ENCODE measurements at places on chromosomes 12 and 14.
A peak's percentile ranks its signal among the peaks of the same experiment; 100 is the strongest.

DNA sequence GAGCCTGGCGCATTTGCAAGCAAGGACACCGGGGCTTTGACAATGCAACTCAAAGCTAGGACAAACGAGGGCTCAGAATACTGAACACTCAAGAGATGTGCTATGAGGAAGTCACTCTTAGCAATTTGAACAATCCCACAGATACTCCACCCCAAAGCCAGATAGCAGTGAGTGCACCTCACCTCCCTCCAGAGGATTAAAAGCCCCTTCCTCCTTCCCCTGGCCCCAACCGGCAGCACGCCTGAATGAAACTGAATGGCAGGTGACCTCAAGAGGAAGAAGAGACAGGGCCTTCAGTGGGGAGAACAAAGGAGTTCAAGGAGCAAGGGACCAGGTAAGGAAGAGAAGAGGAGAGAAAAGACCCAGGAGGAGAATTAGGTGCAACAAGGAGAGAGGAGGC is 1.9 kb upstream of the KRT78 start:
- H3K27ac ChIP-seq, result peak overlapping the region; percentile 27
- no peaks in the 10 kb centered on the region for H3K4me1 ChIP-seq
- no peaks in the 10 kb centered on the region for H3K36me3 ChIP-seq
- H3K27me3 ChIP-seq, result peaks cover 26% of the 10 kb centered on the region

- no peak for DNase-seq
- no peak overlapping the region for H3K4me3 ChIP-seq
- H3K4me1 ChIP-seq, result peaks cover 5% of the 10 kb centered on the region
- no peaks in the 10 kb centered on the region for H3K27me3 ChIP-seq
- H3K36me3 ChIP-seq, result peaks cover 13% of the 10 kb centered on the region
- H3K27ac ChIP-seq, result no peak overlapping the region
These were observed 81.2 kb downstream of the PCNX1 start for GRCh38 chr14:70988452-70988851.

- H3K27ac ChIP-seq, result peak overlapping the region; percentile 94
- peak overlapping the region; percentile 8 for H3K4me3 ChIP-seq
- peaks cover 5% of the 10 kb centered on the region for H3K27me3 ChIP-seq
These were observed 432.9 kb downstream of the ZFP36L1 start for GRCh38 chr14:68359837-68360552.

GRCh38 chr12:79983986-79984620 is 49.2 kb upstream of the PPP1R12A start:
- no peaks in the 10 kb centered on the region for H3K36me3 ChIP-seq
- no peak for DNase-seq
- H3K4me1 ChIP-seq, result no peaks in the 10 kb centered on the region

DNA sequence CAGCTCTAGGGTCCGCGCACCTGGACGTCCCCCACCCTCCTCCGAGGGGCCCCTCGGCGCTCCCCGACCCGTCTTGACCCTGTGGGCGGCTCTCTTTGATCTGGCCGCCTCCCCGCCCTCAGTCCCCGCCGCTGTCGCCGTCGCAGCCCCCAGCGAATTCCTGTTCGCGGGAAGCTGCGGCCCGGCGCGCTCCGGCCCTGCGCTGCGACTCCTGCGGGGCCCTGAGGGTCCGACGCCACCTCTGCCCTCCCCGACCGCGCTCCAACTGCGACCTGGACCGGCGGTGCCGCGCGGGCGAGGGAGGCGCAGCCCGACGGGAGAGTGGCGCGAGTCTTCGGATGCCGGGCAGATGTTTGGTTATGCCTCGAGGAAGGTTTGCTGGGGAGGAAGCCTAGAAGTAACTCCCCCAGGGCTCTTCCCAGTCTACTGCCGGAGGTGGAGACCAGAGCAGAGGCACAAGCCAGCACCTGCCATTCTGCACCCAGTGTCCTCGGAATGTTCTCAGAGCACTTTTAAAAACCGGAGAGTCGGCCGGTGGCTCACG is 440 bp upstream of the ISM2 start:
- peak; percentile 67 for DNase-seq
- no peak overlapping the region for H3K27ac ChIP-seq
- peaks cover 11% of the 10 kb centered on the region for H3K4me1 ChIP-seq
- peaks cover 4% of the 10 kb centered on the region for H3K36me3 ChIP-seq
- H3K27me3 ChIP-seq, result peaks cover 63% of the 10 kb centered on the region

DNA sequence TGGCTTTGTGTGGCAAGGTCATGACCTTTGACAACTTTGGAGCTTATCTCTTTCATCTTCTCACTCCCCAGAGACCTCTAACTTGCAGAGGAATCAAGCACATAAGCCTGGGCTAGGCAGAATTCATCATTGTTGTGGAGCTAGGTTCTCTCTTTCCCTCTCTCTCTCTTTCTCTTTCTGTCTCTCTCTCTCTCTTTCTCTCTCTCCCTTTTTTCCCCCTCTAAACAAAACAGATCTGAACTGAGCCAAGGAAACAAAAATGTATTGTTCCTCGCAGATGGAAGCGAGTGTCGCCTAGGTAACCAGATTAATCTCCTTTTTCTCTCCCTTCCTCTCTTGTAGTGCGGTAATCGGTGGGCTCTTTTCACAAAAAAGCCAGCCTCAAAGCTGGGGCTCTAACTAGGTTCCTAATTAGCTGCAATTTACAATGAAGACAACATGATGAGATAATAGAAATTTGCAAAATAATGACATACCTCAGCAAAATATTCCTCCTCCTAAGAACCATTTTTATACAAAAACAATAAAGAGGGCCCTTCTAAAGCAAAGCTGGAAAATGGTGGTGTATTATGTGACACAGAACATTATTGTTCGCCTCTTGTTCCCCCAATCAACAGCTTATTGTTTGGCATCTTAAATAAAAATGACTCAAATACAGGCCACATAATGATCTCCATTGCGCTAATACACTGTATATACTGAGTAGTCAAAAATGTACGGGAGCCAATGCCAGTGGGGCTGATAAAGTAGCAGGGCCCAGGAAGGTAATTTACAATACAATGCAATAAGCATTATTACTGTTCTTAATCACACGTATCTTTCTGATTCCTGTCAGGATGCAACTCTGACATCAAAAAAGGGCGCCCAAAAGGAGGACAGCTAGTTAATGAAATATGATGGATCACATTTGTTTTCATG is 65.7 kb upstream of the SOX5 start:
- H3K27ac ChIP-seq, result peak overlapping the region; percentile 84
- peak; percentile 19 for DNase-seq
- no peaks in the 10 kb centered on the region for H3K27me3 ChIP-seq
- peaks cover 7% of the 10 kb centered on the region for H3K36me3 ChIP-seq
- H3K4me3 ChIP-seq, result peak overlapping the region; percentile 64
- peaks cover 52% of the 10 kb centered on the region for H3K4me1 ChIP-seq

- H3K27me3 ChIP-seq, result no peaks in the 10 kb centered on the region
- DNase-seq, result no peak
- no peak overlapping the region for H3K27ac ChIP-seq
These were observed 160.5 kb upstream of the RASSF8 start for GRCh38 chr12:25797949-25798348.

DNA sequence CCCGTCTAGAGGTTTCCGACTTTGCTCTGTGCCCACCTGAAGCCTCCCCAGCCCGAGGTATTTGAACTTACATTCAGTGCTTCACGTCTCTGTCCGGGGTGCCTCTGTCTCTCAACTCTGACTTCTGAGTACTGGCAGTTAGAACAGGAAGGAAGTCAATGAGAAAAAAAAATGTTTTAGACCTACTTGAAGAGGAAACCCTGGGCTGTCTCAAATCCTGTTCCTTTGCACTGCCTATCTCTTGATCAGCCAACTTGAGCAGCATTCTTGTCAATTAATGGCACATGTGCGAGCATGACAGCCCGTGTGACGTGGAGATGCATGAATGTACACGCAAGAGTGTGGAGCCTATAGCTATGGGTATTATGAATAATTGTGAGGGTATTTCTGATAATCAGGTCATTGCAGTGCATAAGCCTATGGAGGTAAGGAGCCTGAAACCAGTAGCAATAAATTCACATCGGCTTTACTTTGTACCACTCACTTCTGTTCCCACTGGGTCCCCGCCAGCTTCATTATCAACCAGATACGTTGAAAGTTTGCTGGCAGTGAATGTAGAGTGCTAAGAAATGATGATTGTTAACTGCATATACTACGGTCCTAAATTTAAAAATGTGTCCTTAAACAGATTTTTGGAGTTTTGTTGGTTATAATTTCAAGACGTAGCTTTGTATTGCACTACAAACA is at the start of gene ARHGDIB:
TSS of gene ARHGDIB (minus strand) at position 136 of the 687 bp plus-strand sequence. CDS start 10,889 bp downstream, outside the sequence.
- peaks cover 5% of the 10 kb centered on the region for H3K4me1 ChIP-seq
- no peak within 1 kb of the TSS for H3K27ac ChIP-seq
- H3K36me3 ChIP-seq, result no peaks in the 10 kb centered on the region
- H3K4me3 ChIP-seq, result no peak within 1 kb of the TSS

GRCh38 chr12:214003-214741 is at the start of gene SLC6A12:
TSS of gene SLC6A12 (minus strand) at chr12:214157. CDS start at chr12:209986, 4,171 bp downstream.
- no peaks in the 10 kb centered on the region for H3K36me3 ChIP-seq
- H3K4me1 ChIP-seq, result peaks cover 75% of the 10 kb centered on the region

DNA sequence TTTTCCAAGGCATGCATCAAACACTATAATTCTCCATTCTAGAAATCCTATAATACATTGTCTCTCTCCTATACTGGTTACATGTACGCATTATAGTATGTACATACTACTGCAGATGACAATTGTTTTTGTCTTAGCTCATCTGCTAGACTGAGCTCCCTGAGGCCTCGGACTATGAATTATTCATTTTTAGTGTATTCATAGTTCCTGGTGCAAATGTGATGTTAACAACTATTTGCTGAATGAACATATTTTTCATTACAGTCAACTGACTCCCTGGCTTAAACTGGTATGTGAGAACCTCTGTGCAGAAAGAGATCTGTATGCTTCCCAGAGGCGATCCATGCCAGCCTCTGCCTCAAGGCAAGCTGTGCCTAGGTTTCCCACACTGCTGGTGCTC is 91.8 kb upstream of the PARP11 start:
- H3K36me3 ChIP-seq, result no peaks in the 10 kb centered on the region
- DNase-seq, result no peak
- no peak overlapping the region for H3K4me3 ChIP-seq
- peaks cover 13% of the 10 kb centered on the region for H3K27me3 ChIP-seq
- peaks cover 61% of the 10 kb centered on the region for H3K4me1 ChIP-seq
- H3K27ac ChIP-seq, result no peak overlapping the region

GRCh38 chr14:79596551-79596950 is 614.8 kb downstream of the DIO2 start:
- H3K4me1 ChIP-seq, result no peaks in the 10 kb centered on the region
- no peaks in the 10 kb centered on the region for H3K27me3 ChIP-seq
- no peak overlapping the region for H3K4me3 ChIP-seq
- DNase-seq, result no peak
- peaks cover 34% of the 10 kb centered on the region for H3K36me3 ChIP-seq

GRCh38 chr14:24196071-24197055 is 1.1 kb upstream of the TM9SF1 start:
- peaks cover 48% of the 10 kb centered on the region for H3K4me1 ChIP-seq
- H3K36me3 ChIP-seq, result peaks cover 60% of the 10 kb centered on the region
- no peak for DNase-seq
- H3K27me3 ChIP-seq, result no peaks in the 10 kb centered on the region
- peak overlapping the region; percentile 98 for H3K27ac ChIP-seq

DNA sequence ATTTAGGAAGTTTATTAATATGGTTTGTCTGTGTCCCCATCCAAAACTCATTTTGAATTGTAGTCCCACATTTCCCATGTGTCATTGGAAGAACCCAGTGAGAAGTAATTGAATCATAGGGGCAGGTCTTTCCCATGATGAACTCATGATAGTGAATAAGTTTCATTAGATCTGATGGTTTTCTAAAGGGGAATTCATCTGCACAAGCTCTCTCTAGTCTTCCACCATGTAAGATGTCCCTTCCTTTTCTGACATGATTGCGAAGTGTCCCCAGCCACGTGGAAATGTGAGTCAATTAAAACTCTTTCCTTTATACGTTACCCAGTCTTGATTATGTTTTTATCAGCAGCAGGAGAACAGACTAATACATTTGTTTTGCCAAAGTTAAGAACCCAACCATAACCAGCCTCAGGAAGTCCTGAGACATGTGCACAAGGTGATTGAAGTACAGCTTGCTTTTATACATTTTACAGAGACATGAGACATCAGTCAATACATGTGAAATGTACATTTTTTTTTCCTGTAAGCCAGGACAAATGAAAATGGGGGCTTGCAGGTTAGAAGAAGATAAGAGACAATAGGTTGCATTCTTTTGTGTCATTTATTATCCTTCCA is 1136.7 kb downstream of the TMEM121 start:
- DNase-seq, result no peak
- H3K36me3 ChIP-seq, result no peaks in the 10 kb centered on the region
- H3K4me3 ChIP-seq, result no peak overlapping the region
- peaks cover 3% of the 10 kb centered on the region for H3K27me3 ChIP-seq
- no peaks in the 10 kb centered on the region for H3K4me1 ChIP-seq

- peak overlapping the region; percentile 44 for H3K27ac ChIP-seq
- no peak overlapping the region for H3K4me3 ChIP-seq
- DNase-seq, result no peak
- H3K36me3 ChIP-seq, result no peaks in the 10 kb centered on the region
- peaks cover 74% of the 10 kb centered on the region for H3K4me1 ChIP-seq
- peaks cover 11% of the 10 kb centered on the region for H3K27me3 ChIP-seq
These were observed 698.7 kb upstream of the TBX3 start for GRCh38 chr12:115382681-115383080.
